ENCODE measurements at places on chromosomes 16 and 17.

- no peak for DNase-seq
Observed at GRCh38 chr17:46150216-46150963, 42.8 kb downstream of the KANSL1 start.

DNA sequence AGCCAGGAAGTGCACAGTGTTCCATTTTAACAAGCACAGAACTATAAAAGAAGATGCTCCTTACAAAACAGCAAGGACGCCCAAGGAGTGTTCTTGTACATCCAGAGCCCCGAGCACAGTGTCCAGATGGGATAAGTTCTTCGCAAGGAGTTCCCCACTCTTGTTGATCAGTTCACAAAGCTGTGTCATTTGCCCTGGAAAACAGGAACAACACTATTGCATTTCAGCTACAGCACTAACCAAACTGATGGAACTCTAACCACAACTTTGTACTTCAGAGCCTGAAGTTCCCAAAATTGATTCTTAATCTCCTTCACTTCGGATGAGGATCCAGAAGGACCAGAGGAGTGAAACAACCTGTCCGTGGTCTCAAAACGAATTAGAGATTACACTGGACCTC, 5.1 kb downstream of the COPS3 start:
- no peak for DNase-seq

GRCh38 chr17:48711128-48711527, 11.2 kb downstream of the PRAC1 start:
- no peak for DNase-seq

DNA sequence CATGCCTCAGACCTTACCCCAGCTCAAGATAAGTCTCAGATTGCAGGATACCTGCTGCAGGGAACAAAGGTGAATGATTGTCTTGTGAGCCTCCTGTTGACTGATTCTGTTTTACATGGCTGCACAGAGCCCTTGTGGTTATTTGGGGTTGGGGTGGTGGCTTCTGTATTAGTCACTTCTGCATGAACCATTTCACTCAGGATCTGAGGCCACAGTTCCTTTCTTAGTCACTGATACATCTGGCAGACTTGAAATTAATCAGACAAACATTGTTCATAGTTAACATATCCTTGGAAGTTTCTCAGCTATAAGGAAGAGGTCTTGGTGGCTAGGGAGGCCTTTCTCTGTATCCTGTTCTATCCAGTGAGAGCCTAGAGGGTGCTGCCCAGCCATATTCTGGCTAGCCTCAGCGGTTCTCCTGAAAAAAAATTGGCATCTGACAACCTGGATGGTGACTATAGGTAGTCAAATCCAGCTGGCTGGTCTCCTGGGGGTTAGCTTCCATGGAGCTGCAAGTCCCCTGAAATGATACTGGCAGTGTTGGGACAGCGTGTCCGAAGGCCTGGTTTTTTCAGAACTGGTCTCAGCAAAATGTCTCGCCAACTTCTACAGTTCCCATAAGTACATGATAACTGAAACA, 8.4 kb upstream of the PLK1 start:
- DNase-seq: no peak

DNA sequence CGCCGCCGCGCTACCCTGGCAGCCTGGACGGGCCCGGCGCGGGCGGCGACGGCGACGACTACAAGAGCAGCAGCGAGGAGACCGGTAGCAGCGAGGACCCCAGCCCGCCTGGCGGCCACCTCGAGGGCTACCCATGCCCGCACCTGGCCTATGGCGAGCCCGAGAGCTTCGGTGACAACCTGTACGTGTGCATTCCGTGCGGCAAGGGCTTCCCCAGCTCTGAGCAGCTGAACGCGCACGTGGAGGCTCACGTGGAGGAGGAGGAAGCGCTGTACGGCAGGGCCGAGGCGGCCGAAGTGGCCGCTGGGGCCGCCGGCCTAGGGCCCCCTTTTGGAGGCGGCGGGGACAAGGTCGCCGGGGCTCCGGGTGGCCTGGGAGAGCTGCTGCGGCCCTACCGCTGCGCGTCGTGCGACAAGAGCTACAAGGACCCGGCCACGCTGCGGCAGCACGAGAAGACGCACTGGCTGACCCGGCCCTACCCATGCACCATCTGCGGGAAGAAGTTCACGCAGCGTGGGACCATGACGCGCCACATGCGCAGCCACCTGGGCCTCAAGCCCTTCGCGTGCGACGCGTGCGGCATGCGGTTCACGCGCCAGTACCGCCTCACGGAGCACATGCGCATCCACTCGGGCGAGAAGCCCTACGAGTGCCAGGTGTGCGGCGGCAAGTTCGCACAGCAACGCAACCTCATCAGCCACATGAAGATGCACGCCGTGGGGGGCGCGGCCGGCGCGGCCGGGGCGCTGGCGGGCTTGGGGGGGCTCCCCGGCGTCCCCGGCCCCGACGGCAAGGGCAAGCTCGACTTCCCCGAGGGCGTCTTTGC, 3.1 kb downstream of the HIC1 start:
- DNase-seq: no peak

GRCh38 chr16:56347166-56347565, 78.2 kb downstream of the AMFR start:
- no peak for DNase-seq

DNA sequence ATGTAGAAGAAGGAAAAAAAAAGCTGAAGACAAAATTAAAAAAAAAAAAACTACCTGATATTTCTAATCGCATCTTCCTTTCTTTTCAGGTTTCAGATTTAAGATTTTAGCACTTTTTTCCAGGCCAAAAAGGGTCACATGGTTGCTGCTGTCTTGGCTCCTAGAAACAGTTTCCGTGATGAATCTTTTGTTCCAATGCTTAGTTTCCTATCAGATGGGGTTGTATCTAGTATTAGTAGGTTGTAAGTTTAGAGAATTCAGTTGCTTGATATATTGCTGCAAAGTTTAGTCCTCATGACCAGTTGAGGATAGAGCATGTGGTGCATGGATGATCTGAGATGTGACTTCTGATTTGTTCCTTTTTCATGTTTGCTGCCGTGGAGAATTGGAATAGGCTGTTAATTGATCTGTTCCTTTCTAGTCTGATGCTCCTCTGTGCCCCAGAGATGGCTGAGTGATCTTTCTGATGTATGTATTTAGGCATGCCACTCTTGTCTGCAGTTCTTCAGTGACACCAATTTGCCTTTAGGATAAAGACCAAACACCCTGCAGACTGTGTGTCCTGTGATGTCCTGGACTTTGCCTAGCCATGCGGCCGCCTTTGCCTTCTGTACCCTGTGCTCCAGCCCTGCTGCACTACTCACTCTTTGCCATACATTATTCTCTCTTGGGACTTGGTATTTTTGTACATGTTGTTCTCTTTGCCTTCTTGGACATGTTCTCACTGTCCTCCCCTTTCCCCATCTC, 94.0 kb downstream of the MRTFB start:
- no peak for DNase-seq

DNA sequence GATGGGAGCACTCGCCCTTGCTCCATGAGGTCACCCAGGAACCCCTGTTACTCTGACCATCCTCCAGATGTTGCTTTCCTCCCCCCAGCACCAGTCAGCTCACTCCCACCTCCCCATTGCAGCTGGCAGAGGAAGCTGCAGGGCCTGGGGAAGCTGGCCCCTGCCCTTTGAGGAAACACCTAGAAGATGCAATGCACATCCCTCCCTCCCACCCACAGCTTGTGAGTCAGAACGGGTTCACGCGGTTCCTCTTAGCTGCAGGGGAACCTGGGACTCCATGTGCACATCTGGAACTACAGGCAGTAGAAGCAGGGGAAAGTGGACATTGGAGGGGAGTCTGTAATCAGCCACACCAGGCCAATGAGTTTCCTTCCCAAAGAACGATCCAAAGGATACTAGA, 96.9 kb downstream of the KATNIP start:
- DNase-seq: no peak

- DNase-seq: no peak
Observed at GRCh38 chr17:40218006-40218739, 931 bp upstream of the WIPF2 start.

DNA sequence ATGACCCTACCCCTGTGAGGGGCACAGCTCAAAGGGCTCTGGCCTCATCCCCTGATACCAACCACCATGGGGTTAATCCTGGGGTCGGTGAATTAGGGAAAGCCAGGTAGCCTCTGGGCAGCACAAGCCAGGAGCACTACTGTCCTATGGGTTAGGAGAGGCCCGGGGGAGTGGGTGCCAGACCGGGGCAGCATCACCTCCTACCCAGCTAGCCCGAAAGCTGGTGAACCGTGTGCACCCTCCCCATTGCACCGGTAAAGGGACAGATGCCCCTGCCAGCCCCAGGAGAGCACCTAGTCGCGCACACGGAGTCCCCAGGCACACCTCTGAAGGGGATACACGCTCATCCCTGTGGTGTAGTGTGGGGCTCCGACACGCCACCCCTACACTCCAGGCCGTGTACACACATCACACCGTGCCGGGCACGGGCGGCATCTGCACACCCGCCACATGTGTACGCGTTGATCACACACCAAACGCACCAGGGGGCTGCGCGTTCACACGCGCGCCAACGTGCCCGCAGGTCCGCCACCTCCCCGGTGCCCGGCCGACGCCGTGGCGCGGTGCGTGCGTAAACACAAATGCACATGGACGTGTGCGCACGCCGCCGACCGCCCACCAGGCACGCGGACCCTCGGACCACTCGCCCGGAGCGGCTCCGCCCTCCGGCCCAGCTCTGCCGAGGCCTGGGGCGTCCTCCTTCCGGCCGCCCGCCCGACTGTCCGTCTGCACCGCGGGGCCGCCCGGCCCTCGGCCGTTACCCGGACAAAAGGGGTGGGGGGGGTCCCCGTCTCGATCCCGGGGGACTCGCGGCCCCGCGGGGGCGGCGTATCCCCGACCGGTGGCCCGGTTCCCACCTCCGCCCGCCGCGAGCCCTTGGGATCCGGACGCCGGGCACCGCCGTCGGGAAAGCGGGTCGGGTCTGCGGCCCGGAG, 785 bp downstream of the UBALD1 start:
- DNase-seq: no peak

DNA sequence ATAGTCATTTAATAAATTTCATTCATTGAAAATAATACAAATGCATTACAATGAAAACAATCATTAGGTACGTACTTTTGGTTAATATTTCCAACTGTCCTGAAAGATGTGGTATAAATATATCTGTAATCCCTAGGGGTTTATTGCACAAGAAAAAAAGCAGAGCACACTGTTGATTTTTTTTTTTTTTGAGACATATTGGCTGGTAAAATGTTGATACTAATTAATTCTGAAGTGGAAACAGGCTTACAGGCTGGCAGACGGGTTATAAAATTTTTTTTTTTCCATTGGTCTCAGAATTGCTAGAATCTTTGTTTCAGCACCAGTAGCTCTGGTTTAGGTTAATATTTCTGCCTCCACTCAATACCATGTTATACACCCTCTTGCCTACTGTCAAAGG, 193.6 kb downstream of the MAP2K6 start:
- DNase-seq: no peak

DNA sequence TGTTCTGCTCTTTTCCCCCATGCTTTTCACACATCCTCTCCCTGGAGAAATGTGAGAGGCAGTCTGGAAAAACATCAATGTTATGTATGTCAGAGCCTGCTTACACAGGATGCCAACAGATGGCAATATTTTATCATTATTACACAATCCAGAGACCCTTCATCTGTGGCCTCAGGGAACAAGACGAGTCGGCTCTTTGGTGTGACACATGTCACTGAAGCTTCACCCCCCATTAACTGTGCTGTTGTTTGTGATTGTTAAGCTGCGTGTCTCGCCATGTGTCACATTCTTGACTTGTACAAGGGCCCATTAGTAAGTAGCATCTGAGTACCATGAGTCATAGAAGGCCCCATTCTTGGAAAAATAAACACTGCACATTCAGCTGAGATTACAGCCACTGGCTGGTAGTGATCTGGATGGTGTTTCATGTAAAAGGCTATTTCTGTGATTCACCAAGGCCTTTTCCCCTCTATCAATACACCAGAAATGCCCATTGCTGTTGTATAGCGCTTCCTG, 682.1 kb upstream of the SOX9 start:
- DNase-seq: no peak

- DNase-seq: no peak
Observed at GRCh38 chr16:77310877-77311276, 111.7 kb downstream of the SYCE1L start.

GRCh38 chr17:81833921-81834830, 674 bp downstream of the PPP1R27 start:
- DNase-seq: no peak

GRCh38 chr17:59365383-59365981, 34.0 kb downstream of the YPEL2 start:
- no peak for DNase-seq

DNA sequence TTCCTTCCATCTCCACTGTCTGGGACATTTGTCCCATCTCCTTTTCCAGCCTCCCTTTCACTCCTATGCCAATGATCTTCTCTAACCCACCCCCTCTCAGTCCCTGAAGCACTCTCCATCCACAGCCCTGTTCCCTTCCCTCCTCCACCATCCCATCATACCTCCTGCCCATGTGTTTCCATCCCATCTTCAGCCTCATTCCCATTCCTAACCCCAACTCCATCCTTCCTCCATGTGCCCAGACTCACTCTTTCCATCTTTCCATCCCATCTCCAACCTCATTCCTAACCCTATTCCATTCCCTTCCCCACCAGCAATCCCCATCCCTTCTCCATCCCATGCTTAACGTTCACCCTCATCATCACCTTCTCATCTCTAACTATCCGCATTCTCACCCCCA, 4.3 kb downstream of the IL27 start:
- no peak for DNase-seq

DNA sequence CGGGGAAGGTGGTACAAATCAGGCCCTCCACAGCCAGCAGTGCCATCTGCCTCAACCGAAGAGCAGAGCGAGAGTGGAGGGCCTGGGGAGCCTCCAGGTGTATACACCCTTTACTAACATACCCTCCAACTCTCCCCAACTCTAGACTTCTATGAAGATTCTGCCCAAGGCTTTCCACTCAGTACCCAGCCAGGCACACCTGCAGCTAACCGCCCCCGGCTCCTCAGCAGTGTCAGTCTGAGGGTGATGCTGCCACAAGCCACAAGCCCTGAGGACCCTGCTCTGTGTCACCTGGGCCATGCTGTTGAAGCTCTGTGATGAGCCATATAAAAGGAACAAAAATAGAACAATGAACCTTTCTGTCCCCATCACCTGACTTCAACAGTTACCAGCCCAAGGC, 3.8 kb downstream of the CENPV start:
- DNase-seq: no peak

DNA sequence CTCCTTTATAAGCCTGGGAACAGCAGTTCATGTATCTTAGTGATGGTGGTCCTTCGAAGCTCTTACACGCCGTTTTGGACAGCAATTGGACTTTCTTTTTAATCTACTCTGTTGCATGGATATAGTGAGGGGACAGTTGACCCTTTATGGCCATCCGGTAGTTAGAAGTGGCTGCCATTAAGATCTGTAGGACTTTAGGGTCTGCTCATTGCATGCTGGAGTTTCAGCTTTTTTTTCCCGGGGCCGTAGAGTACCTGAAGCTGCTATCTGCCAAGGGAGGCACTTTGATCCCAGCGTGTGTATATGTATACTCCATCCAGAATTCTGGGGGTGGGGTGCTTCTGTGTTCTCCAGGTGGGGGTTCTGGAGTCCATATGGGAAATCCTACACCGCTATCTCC, 1.2 kb downstream of the CYB5D1 start:
- no peak for DNase-seq

- no peak for DNase-seq
Observed at GRCh38 chr16:47065766-47066688, 77.7 kb downstream of the NETO2 start.
